ENCODE measurements at places on chromosomes 7 and 10.

DNA sequence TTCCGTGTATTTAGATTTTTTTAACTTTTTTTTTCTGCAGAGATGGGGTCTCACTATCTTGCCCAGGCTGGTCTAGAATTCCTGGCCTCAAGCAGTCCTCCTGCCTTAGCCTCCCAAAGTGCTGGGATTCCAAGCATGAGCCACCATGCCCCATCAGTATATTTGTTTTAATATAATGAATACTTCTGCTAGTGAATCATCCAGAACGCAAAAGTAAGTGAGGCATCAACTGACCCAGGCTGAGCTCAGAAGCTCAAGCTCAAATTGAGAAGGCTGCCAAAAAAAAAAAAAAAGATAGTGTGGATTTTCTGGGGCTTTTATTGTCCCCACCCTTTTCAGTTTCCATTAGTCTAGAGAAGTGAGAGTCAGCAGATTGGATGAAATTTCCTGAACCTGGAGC is 39.0 kb upstream of the TECTB start:
- DNase-seq: peak; percentile 75

- DNase-seq: peak; percentile 92
Measured at GRCh38 chr10:88979153-88979562, 11.4 kb upstream of the FAS start.

DNA sequence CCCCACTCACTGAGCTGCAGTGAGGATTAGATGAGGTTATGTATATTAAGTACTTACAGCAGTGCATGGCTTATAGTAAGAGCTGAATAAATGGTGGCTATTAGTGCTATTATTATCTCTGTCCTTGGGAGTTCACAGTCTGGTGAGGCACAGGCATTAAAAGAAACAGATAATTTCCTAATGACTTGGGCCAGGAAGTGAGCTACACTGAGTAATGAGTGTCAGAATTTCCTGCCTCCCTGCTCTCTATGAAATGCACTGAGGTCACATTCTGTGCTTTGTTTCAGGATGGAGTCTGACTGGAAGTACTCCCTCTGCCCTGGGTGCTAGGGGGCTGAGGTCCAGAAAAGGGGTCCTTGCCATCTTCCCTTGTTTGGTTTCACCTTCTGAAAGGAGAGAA is 48.7 kb upstream of the LOXL4 start:
- DNase-seq: peak; percentile 87

DNA sequence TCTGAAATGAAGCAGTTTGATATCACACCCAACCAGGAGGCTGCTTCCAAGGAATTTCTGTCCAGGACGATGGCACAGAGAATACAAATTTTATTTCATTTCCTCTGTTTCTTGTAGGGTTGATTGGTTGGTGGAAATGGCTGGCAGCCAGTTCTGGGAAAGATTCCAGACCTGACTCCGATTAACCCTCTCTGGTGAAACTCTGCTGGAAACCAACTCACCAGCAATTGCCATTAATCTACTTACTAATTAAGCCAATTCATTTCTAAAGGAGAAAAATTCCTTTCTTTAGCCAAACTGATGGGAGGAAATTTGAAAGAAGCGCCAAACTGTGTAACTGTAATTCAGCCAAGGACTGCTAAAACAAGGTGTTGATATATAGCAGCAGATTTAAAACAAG is 10.7 kb downstream of the PTF1A start:
- no peak for DNase-seq

- DNase-seq: peak; percentile 43
Measured at GRCh38 chr7:129225206-129225930, 538 bp downstream of the AHCYL2 start.

DNA sequence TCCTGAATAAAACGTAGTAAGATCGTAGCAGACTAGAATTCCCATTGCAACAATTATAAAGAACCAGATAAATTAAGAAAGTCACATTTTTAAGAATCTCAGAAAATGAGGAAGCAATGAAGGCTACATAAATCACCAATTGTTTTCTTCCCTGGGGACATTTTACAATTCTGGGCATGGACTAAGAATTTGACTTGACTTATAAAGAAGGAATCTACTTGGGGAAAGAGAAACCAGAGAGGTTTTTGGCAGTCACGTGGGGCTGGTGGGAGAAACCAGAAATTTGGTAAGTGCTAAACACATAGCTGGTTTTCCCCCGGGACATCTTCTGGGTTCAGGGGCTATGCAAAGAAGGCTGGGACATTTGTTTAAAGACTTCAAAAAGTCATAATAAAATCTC is 109.8 kb upstream of the IL6 start:
- peak; percentile 76 for DNase-seq

DNA sequence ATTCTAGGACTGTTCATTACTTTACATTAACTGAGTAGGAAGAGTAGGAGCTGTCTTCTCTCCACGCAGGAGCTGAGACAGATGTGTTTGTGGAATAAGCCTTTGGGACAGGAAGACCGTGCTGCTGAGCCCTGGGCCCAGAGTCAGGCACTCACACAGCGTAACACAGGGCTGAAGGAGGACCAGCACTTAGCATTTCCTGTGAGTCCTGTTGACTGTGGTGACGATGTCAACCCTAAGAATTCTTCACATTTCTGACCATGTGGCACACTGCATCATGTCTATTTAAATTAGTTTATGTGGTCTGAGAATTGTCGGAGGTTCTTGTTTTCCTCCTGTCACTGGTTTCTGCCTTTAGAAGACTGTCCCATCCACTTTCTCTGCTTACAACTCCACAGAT is 117.2 kb downstream of the PIP4K2A start:
- peak; percentile 74 for DNase-seq

DNA sequence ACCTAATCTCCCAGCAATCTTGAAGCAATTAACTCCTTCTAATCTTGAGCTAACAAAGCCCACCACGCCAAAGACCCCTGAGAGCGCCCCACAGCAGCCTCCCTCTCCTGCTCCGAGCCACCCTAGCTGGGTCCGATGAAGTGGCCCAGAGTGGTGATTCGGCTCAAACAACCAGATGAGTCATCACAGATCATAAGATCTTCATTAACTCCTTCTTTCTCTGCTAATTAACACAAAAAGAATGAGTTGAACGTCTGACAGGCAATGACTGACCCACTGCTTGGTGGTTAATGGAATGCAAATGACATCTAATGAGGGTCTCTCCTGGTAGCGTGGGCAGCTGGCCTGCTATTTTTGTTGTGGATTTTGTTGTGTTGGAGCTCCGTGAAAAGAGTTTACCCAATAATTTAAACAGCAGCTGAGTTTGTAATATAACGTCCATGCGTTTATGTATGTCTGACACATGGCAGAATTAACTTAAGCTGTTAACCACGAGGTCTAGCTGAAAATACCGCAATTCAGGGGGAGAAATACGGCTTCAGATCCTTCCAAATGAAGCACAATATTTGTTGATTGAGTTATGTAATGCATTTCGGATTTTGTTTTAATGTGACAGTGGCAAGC is 161.4 kb downstream of the RAB11FIP2 start:
- no peak for DNase-seq

DNA sequence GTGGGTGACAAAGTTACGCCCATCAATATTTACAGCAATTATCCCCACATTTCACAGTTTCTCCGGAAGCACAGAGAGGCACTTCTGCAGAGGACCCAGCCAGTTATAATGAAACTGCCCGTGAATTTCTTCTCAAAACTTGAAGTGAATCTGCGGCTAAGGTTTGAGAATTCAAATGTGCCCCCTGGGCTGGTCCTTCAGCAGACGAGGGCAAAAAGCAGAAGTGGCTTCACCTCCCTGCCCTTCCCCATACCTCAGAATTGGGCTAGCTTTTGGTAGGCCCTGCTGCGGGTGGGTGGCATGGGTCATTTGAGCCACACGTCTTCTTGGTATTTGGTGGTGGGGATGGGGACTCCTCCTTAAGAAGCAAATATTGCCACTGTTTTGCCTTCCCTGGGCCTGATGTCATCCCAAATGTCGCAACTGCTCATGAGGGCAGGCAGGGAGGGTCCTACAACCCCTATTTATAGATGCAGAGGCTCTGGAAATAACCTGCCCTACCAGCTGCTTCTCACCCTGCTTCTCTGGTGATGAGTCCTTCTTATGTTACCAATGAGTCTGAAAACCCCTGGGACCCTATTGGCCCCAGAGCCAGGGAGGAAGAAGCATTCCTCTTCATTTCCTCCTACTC is 16.6 kb upstream of the WDFY4 start:
- no peak for DNase-seq

DNA sequence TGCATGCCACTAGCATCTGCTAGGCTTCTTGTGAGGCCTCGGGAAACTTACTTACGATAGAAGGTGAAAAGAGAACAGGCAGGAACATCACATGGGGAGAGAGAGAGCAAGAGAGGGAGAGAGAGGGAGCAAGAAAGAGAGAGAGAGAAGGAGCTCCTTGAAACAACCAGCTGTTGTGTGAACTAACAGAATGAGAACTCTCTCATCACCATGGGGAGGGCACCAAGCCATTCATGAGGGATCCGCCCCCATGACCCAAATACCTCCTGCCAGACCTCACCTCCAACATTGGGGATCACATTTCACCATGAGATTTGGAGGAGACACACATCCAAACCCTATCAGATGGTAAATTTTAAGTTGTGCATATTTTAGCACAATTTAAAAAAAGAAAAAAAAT is 1217.2 kb downstream of the TYW1 start:
- no peak for DNase-seq

DNA sequence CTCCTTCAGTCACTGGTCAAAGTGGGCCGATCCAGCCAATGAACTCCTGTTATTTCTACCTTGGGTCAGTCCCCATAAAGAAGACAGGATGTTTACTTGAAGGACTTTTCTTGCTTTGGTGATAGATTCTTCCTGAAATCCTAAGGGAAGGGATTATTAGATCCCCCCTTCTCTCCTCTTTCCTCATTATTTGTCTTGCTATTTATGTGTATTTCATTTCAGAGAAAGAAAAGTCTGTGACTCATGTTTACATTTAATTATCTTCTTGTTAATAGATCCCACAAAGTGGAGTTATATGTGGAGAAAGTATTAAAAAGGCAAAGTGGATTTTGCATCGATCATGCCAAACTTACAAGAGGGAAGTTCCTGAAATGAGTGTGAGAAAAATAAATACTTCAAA is 341.5 kb downstream of the PHTF2 start:
- DNase-seq: peak; percentile 34

GRCh38 chr7:68718097-68718551 is 880.2 kb upstream of the AUTS2 start:
- DNase-seq: no peak

- DNase-seq: no peak
Measured at GRCh38 chr10:91411621-91412020, 1.5 kb downstream of the HECTD2 start.

GRCh38 chr7:103823084-103823483 is 166.4 kb downstream of the RELN start:
- no peak for DNase-seq

GRCh38 chr10:92834331-92834730 is 14.0 kb upstream of the EXOC6 start:
- peak; percentile 58 for DNase-seq

- DNase-seq: peak; percentile 97
Measured at GRCh38 chr10:3623746-3624145, 161.3 kb downstream of the KLF6 start.

DNA sequence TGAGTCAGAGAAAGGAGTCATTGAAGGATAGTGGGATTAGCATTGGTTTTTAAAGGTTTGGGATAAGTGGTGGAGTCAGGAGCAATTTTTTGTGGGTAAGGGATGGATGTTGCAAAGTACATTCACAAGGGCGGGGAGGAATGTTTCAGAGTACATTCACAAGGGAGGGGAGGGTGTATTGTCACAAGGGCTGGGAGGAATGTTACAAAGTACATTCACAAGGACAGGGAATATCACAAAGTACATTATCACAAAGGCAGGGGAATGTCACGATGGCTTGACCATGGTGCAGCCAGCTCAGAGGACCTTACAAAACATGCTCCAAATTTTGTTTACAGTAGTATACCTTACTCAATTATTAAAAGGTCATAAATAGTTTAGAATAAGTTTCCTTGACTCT is 30.3 kb downstream of the C1GALT1 start:
- DNase-seq: peak; percentile 19

GRCh38 chr10:104819731-104820130 is 178.6 kb downstream of the SORCS3 start:
- no peak for DNase-seq

GRCh38 chr7:12158334-12159060 is 52.6 kb upstream of the TMEM106B start:
- peak; percentile 38 for DNase-seq

- no peak for DNase-seq
Measured at GRCh38 chr7:68414631-68415425, 1183.4 kb upstream of the AUTS2 start.

- DNase-seq: no peak
Measured at GRCh38 chr10:2019281-2019680, 282.0 kb upstream of the ADARB2 start.

GRCh38 chr7:88775838-88776237 is 16.3 kb downstream of the ZNF804B start:
- DNase-seq: no peak

DNA sequence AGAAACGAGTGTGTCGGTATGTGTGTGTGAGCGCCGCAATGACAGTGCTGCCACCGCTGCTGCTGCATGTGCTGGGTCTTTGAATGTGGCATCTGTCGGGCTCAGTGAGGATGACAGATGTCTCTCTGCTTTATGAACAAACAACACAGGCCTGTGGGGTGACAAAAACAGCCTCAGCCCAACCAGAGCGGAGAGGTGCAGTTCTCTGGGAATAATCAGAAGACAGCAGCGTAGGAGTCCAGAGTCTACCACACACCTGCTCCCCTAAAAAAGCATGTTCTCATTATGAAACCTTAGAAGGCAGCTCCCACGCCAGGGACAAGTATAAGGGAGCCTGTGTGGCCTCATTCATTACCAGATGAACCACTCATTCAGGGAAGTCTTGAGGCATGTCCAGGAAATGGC is 278.3 kb downstream of the KCNMA1 start:
- no peak for DNase-seq

DNA sequence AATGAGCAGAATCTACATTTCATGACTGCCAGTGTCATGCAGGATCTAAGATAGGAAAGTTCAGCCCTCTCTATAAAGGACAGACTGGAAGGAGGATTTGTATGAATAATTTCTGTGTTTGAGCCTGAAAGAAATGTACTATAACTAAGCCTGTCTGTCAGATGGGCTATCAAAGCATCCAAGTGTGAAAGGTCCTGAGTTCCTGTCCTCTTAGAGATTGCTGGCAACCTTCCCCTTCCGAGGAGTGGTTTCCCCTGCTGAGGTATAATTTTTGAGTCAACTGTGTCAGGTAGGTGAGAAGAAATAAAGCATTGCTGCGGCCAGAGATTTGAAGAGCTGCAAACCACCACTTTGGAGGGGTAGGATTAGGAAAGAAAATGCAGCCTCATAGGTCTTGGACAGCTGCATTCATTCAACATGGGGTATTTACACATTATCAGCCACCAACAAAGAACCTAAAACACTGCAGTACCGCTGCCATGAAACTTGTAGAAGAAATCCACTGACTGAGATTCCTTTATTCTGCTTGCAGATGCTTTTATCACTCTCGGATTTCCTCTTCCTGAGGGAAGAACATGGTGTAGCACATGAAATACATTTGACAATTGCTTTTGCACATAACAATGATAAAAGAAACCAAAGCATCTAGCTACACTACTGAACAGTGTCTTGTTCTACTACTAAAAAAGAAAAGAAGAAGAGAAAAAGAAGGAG is 189.1 kb downstream of the DGKI start:
- DNase-seq: no peak

All from EH (cell line).